GM23338 (cell line): ENCODE measurements at places on chromosomes 3 and 15. TPM values are rescaled to one million over a fixed set of nuclear protein-coding genes. Genes with fewer than 3 reads are reported as not detected.

- no peak for DNase-seq
Observed at GRCh38 chr15:47918877-47919276, 201.6 kb downstream of the SEMA6D start.

GRCh38 chr15:90939756-90940155, 4.7 kb downstream of the UNC45A start:
- DNase-seq, result no peak

DNA sequence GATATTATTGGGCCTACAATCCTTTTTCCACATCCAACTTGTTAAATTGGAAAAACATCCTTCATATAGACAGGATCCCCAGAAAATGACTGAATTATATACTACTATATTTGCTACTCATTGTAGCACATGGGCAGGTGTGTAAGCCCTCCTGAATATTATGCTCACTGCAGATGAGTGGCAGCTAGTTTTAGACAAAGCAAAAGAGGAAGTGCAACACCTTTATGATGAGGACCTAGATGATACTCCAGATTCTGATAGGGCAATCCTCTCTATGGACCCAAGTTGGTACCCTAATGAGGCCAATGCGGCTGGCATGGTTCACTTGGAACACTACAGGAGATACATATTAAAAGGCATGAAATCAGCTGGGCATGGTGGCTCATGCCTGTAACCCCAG, 119.1 kb upstream of the PLCL2 start:
- DNase-seq, result no peak

The CACNA1D gene
- 1.1 and 1.7 TPM in 2 replicates for total RNA-seq

GRCh38 chr3:74537857-74538256, 76.6 kb downstream of the CNTN3 start:
- no peak for DNase-seq

- no peak for DNase-seq
Observed at GRCh38 chr3:188066141-188066540, 87.8 kb upstream of the LPP start.
